ENCODE measurements at places on chromosomes 1 and 21.

GRCh38 chr1:34612091-34612827 lies 142.6 kb upstream of the GJB5 start:
- no peak for DNase-seq

DNA sequence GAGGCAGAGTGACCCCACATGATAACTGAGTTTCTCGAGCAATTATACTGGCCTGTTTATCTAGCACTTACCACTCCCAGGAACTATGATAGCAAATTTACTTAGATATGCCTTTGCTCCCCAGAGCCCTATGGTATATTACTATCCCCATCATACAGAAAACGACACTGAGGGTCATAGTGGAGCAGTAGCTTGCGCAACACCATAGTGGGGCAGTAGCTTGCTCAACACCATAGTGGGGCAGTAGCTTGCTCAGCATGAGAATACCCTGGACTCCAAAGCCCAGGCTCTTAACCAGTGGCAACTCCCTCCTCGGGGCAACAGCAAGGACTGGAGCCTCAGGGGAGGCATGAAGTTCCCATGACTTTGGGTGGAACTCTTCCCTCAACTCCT lies 211.9 kb downstream of the NPHP4 start:
- DNase-seq = no peak

- DNase-seq = no peak
These were observed 105.5 kb upstream of the TARDBP start for GRCh38 chr1:10906866-10907519.

DNA sequence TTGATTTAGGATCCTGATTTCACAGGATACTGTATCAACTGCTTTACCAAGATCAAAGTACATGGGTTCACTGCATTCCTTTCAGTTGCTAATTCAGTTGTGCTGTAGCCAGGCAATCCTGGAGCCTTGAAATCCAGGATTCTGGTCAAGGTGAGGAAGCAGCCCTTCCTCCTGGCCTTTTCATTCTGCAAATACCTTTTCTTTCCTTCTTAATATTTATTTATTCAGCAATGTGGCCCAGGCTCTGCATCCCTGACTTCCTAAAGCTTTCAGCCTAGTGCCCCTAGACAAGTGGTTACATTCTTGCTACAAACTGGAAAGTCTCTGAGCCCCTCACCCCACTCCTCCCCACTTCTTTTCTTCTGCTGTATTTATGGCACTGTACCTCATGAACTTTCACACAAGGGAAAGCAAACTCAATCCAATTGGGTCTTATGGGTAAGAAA lies 16.2 kb downstream of the LRRC8D start:
- no peak for DNase-seq

DNA sequence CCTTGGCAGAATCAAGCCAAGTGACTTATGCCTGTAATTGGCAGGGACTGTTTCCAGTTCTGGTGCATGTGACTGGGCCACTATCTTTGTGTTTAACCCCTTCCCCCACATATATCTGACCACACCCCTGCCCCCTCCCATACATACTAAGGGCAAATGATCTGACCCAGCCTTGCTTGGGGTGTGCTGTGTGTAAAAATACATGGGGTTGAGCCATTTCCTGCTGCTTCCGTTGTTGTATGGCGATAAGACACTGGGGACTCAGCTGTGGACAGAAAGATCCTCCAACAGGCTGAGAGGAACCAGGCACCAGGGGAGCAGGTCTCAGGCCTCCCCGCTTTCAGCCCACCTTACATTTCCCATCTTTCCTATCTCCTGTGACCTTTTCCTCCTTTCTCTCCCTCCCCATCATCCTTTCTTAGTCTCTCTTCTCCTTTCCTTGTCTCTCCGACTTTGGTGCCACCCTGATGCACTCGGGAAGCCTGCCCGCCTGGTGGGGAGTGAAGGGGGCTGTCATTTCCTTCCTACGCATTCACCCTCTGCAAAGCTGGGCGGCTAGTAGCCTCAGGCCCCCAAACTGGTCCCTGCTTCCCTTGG lies 39.7 kb downstream of the TMCC2 start:
- DNase-seq = no peak

DNA sequence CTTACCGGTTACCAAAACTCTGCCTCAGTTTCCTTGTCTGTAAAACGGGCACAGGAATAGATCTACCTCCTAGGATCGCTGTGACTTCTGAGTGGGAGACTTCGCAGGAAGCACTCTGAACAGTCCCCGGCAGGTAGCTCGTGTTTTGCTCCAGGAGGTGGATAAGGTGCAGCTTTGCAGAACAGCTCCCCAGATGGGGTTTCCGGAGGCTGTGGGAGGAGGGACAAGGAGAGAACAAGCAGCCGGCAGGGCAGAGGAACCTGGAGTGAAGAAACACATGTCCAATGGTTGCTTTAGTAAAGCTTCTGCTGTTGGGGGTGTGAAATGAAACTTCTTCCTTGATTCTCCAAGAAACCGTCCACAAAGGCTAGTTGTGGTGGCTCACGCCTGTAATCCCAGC lies 95.5 kb upstream of the TARDBP start:
- no peak for DNase-seq

DNA sequence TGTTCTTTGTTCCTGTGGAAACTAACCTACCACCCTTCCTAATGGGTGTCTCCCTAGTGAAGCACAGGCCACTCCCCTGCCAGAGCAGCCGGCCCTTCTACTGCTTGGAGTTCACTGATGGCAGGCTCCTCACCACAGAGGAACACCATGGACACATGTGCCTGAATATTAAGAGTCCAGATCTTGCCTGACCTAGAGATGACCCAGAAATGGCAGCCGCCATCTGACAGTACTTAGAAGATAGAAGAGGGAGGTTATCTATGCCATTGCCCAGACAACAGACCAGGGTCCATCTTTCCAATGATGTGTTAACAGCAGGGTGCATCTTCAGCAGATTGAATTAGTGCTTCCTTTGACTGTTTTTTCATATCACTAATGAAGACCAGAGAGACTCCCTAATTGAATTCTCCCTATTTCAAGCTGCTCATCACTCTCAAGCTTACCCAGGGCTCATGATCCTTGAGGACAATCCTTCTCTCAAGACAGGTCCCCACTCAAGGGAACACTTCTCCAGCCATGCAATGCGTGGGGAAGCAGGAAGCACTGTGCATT lies 59.8 kb downstream of the PLEKHA6 start:
- DNase-seq = no peak

- DNase-seq = no peak
These were observed 67.5 kb upstream of the DUSP10 start for GRCh38 chr1:221809091-221810029.

- DNase-seq = no peak
These were observed 5.4 kb downstream of the BARHL2 start for GRCh38 chr1:90711696-90712095.

DNA sequence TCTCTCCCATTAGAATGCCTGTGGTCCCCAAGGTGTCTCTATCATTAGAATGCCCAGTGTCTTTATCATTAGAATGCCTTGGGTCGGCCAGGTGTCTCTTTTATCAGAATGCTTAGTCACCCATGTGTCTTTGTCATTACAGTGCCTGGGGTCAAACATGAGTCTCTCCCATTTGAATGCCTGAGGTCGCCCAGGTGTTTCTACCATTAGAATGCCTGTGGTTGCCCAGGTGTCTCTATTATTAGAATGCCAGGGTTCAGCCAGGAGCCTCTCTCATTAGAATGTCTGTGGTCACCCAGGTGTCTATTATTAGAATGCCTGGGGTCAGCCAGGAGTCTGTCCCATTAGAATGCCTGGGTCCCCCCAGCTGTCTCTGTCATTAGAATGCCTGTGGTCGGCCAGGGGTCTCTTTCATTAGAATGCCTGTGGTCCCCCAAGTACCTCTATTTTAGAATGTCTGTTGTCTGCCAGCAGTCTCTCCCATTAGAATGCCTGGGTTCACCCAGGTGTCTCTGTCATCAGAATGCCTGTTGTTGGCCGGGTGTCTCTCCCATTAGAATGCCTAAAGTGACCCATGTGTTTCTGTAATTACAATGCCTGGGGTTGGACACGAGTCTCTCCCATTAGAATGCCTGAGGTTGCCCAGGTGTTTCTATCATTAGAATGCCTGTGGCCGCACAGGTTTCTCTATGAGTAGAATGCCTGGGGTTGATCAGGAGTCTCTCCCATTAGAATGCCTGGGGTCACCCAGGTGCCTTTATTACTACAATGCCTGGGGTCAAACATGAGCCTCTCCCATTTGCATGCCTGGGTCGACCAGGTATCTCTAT lies 57.1 kb downstream of the RNF187 start:
- no peak for DNase-seq

GRCh38 chr1:75338616-75339483 lies 204.7 kb downstream of the LHX8 start:
- DNase-seq = no peak

- no peak for DNase-seq
These were observed 27.8 kb downstream of the CCDC185 start for GRCh38 chr1:223421025-223421424.

DNA sequence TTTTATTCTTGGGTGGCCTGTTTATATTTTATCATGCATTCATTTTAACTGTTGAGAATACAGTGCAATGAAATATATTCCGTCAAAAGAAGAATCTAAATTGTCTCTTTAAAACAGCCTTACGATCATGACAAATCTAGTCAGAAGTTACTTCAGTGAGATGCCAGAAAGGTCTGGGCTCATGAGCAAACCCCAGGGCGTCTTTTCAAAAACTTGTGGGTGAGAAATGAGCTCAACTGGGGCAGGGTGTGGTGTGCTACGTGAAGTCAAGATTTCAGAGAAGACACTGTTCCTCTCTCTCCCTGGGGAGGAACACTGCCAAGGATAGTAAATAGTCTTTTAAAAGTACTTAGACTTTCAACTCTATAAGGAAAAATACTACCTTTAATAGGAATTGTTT lies 13.4 kb upstream of the UAP1 start:
- DNase-seq = no peak

- no peak for DNase-seq
These were observed 7.8 kb upstream of the MEF2D start for GRCh38 chr1:156508205-156508954.

GRCh38 chr21:21955204-21955603 lies 957.0 kb downstream of the NCAM2 start:
- DNase-seq = no peak

DNA sequence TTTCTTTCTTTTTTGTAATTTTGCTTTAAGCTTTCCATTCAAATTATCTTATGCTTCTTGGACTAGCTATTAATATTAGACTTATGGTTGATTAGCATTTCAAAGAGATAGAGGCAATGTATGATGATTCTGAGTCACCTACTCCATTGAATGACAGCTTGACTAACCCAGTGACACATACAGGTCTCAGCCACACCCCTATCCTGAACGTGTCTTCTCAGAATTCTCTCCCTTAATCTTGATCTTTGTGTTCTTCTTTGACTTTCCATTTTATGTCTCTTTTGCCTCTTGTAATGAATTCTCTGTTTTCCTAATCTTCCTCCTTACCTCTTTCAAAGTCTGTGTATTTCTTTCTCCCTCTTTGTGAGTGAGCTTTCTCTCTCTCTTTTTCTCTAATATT lies 241.1 kb downstream of the PDE4B start:
- no peak for DNase-seq

GRCh38 chr1:11374748-11375110 lies 101.7 kb downstream of the UBIAD1 start:
- DNase-seq = no peak

DNA sequence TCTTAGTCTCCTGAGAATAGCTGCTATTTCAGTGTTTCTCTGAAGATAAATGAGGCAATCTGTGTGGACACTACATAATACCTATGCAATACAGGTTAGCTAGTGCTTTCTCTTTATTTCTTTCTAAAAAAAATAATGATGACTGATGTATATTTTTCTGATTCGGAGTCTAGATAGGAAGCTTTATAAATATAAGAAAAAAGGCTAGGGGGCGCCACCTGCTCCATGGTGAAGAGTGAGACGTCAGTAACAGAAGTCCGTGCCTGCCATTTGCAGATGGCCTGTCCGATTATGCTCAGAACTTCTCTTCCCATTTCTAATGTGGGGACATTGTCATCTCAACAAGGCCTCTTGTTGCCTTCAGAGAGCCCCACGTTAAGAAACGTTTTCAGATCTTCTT lies 26.4 kb downstream of the QSOX1 start:
- DNase-seq = peak; percentile 18

DNA sequence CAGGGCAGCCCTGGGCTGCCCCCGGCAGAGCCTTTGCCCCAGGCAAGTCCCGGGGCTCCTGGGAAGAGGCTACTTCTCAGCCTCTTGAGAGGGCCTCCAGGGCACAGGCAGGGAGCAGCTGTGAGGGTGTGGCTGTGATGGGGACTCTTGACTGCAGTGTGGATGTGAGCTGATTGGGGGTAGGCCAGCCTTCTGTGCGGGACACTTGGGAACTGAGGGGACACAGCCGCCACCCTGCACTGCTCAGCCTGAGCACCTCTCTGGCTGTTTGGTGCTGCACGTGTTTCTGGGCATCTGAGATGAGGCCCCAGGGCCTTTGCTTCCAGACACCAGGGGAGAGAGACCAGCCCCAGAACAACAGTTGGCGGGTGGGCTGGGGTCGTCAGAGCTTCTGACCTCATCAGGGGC lies 62.1 kb downstream of the SKI start:
- no peak for DNase-seq

All from stimulated activated CD4-positive, alpha-beta T cell treated with anti-CD3 and anti-CD28 coated beads, Interleukin-2, amount 100 ng/mL, for 48 hours (primary cell).